ENCODE measurements at places on chromosomes 12 and 14. TPM values are rescaled to one million over a fixed set of nuclear protein-coding genes. Genes with fewer than 3 reads are reported as not detected.

The CPM gene
- 1.9 TPM for total RNA-seq

The KRT79 gene
- not detected for total RNA-seq

GRCh38 chr12:6858799-6859198, 6.8 kb downstream of the USP5 start:
- DNase-seq = no peak

GRCh38 chr12:131309700-131310099, 356.0 kb downstream of the ADGRD1 start:
- no peak for DNase-seq

DNA sequence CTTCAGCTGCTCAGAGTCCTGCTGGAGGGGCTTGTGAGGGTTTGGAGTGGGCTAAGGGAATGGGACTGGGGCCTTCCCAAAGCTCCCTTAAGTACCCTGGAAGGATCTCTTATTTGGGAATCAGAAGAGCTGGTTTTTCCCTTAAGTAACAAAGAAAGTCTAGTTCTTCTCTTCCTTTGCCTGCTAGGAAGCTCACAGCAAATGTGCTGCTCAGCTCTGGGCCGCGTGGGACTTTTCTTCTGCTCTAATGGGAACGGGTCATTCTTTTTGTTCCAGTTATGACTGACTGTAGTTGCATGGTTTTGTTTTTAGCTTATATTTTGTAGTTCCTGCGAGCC, 6.0 kb downstream of the KIF26A start:
- DNase-seq = no peak
